KG1 (cell line): ENCODE measurements at places on chromosomes 16 and 17.

DNA sequence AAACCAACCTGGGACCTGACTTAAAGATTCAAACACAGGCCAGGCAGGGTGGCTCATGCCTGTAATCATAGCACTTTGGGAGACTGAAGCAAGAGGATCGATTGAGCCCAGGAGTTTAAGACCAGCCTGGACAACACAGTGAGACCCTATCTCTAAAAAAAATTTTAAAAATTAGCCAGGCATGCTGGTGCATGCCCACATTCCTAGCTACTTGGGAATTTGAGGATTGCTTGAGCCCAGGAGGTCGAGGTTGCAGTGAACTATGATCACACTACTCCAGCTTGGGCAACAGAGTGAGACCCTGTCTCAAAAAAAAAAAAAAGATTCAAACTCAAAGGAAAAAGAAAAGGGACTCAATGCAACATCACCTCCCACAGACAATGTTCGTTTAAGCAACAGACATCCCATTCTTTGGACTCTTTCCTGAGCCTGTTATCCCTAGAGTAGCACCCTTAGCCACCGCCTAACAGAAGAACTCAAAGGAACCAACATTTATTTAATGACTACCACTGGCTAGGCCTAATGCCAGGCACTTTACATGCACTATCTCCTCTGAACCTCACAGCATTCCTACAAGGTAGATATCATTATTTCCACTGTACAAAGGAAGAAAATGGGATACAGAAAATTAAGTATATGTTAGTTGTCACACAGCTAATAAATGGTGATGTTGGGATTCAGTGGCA, 12.7 kb downstream of the MYO18A start:
- DNase-seq = no peak

DNA sequence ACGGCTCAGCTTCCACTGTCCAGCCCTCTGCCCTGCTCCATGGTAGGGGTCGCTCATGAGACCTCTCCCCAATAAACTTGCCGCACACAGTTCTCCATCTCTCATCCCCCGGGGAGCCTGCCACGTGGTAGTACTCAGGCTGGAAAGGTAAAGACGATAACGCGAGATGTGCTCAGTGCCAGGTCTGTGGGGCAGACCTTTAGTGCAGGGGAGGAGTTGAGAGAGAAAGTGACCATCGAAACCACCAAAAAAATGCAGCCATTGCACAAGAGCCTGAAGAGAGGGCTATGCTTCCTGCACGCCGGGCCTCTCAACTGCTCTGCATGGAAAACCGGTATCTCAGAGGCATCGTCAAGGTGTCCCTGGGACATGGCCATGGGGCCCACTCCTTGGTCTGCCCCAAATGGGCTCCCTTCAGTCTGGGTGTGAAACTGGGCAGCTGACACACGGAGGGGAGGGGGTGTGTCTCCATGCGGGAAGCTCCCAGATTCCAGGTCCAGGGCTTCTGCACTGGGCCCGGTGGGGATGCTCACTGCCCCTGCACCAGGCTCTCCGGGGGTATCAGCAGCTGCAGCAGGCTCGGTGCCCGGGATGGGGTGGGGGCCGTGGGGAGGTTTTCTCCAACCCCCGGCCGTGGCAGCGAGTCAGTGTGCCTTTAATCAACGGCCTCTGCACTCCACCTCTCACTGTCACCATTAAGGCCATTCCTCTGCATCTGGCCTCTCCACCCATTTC, 4.7 kb upstream of the AANAT start:
- no peak for DNase-seq

- no peak for DNase-seq
These were observed 79.3 kb downstream of the PRKCB start for GRCh38 chr16:23914946-23915530.

- DNase-seq = no peak
These were observed 18.0 kb downstream of the HS3ST3B1 start for GRCh38 chr17:14318918-14319205.

DNA sequence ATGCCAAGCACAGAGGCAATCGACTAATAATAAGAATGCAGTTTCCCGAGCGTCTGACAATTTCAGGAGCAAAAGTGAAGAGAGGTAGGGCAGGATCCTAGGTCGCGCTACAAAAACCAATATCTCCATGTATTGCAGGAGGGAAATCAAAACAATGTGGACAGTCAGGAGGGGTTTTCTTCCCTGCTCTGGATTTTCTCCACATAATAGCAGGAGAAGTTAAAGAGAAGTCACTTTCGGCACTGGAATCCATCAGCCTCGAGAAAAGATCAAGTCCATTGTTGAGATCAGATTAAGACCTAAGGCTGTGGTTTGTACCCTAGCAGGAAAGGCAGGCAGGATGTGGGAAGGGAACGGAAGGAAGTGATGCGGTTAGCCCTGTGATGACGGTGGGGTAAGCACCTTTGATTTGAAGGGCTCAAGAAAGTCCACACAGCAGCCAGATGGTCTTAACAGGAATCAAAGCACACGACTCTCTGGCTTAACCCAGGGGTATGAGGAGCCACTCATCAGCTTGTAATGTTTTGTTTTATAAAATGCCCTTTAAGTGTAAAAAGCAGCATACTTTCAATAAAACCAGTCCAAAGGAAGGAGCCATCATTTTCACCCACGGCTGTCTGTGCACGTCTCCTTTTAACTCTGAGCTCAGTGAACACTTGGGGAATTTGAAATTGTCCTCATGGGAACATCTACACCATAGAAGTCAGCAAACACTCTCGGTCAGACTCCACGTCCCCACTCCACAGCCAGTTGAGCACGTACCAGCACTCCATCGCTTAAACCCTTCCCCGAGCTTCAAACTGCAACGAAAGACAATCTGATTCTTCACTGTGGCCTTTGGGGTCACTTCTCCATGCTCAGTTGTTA, 15.8 kb upstream of the AKTIP start:
- peak; percentile 59 for DNase-seq

- DNase-seq = no peak
These were observed 3.4 kb upstream of the GHDC start for GRCh38 chr17:42197564-42198156.

GRCh38 chr17:58267347-58268324, 13.1 kb downstream of the MPO start:
- no peak for DNase-seq

DNA sequence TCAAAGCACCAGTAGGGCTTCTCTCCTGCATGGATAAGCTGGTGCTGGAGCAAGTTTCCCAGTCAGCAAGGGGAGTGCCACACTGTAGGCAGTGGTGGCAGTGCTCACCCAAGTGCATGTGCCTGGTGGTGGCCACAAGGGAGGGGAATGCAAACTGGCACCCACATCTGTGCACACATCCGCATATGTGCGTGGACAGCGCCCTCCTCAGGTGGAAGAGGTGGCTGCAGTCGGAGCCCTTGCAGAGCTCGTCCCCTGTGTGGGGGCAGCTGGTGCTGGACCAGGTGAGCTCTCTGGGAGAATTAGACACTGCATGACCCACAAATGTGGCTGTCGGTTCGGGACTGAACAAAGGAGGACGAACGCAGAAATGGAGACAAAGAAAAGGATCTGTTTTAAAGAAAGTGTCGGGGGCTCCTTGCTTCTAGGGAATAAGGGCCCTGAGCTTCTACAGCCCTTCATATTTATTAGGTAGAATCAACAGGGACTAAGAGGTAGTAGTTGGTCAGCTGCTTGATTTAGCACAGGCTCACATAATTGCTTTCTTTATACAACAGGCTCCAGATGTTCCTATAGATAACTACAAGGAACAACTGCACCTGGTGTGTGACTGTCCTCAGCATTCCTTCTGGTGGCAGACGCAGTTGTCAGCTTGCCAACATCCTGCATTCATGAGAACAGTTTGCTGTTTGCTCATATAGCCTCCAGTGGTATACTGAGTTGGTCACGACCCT, 5.3 kb upstream of the ZNF689 start:
- no peak for DNase-seq

GRCh38 chr16:67517661-67518423, 10.8 kb upstream of the RIPOR1 start:
- DNase-seq = no peak

- no peak for DNase-seq
These were observed 35.2 kb upstream of the SDK2 start for GRCh38 chr17:73679476-73679875.

DNA sequence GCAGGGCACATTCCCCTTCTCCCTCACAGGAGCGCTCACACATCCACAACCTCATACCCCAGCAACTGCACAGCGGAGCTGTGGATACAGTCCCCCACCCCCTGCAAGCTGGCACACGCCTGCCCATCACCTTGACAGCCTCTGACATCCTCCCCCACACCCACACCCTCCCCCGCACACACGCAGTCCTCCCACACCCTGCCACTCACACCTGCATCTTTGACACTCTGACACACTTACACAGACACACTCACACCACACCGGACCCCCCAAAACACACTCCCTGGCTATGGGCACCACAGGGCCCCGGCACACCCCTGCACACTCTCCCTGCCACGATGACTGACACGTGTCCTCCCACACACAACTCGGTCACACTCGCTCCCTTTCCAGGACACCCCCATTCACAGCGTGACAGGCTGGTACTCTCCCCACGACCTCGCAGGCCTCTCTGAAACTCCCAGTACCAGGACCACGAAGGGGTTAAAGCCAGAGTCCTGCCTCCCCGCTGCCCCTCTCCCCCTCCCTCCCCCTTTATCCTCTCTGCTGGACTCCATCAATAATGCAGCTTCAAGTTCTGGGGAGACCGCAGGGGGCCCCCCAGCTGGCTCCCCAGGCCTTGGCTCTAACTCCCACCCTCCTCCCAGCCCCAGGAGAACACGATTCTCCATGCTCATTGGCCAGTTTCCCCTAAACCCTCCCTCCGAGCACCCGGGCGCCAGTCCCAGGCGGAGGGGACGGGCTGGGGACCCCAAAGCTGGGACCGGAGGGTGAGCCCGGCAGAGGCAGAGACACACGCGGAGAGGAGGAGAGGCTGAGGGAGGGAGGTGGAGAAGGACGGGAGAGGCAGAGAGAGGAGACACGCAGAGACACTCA, at the start of gene PPP1R1B:
PPP1R1B (plus strand) TSS at position 782 of the 876 bp plus-strand sequence. CDS start 441 bp downstream, outside the sequence.
- no peak for DNase-seq

- DNase-seq = no peak
These were observed 3.2 kb upstream of the SLC47A2 start for GRCh38 chr17:19719355-19720209.

DNA sequence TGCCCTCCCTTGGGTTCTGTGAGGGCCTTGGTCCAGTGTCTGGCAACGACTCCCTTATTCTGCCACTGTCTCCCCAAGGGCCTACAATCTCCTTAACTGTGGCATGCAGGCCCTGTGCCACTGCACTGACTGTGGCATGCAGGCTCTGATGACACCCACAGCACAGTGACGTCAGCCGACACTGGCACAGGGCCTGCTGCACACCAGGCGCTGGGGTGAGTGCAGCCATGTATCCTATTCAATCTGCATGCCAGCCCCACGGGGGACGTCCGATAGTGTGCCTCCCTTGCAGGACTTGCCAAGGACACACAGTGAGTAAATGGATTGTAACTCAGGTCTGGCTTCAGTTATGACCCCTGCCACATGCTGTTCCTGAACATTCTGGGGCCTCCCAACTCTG, 39.8 kb upstream of the RASD1 start:
- no peak for DNase-seq

GRCh38 chr17:77423589-77424451, 283.1 kb downstream of the SEC14L1 start:
- DNase-seq = no peak

DNA sequence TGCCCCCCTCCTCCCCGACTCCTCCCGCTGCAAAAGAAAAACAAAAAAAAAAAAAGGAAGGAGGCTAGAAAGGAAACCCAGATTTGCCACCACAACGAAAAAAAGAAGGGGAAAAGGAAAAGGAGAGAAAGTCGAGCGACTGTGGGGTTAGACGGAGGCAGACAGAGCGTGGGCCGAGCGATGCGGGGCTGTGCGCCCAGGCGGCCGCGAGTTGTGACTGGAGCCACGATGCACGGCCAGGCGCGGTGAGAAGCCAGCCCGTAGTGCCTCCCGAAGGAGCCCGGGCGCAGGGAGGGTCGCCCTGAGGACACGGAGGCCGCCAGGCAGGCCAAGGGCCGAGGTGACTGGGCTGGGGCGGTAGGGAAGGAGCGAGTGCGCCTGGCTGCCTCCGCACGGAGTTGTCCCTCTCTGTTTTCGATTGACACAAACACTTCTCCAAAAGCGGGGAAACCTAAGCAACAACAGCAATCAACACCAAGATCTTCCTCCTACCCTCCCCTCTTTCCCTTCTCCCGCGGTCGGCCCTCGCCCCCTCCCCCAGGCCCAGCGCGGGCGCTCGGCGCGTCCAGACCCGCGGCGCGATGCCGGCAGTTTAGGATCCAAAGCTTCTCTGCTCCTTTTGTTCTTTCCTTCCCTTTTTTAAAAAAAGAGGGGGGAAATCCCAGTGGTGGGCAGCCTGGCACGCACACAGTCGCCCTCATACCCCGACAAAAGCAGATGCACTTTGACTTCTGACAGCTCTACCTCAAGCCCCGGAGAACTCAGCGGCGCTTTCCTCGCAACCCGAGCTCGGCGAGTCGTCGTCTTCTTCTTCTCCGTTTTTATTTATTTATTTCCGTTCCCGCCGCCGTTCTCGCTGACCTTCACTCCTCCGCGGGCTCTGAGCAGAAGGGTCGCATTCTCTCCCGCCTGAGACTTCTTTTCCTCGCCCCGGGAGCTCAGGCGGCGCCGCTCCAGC, at the start of gene LHX1:
LHX1 (plus strand) TSS at position 475 of the 958 bp plus-strand sequence. CDS start 723 bp downstream, outside the sequence.
- DNase-seq = no peak

DNA sequence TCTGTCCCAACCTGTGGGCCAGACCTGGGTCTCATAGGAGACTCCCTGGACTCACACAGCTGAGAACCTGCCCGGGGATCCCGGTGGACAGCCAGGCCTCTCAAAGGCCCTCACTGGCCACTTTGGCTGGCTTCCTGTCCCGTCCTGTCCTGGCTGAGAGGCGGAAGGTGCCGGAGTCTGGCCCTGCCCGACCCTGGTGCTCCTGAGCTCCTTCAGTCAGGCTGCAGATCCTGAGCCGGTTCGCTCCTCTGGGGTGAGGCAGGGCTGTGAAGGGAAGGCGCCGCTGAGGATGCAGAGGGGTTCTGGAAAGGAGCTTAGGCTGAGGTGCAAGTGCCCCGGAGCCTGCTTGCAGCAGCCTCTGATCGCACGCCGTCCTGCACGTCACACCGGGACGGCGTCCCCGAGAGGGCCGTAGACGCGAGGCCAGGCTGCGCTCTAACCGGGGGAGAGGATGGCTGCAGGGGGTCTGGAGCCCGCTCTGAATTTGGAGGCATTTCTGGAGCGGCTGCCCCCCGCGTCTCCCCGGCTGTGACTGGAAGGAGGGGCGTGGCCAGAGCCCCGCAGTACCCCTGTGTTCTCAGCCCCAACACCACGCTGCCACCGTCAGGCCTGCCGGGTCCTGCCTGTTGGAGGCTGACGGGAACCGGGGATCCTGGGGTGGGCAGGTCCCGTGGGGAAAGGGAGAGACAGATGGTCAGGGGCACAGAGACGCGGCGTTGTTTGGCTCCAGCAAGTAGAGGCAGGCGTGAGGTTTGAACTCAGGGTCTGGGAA, 4.1 kb downstream of the HGS start:
- DNase-seq = no peak

DNA sequence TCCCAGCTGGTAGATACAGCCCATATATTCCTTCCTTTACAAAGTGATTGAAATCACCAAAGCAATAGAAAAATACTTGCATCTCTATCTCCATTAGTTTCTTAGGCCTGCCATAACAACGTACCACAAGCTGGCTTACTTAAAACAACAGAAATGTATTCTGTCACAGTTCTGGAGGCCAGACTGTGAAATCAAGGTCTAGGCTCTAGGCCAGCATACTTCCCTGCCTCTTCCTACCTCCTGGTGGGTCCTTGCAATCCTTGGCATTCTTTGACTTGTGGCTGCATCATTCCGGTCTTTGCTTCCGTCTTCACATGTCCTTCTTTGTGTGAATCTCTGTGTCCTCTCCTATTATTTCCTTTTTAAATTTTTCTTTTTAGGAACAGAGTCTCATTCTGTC, 62.5 kb downstream of the ERCC4 start:
- DNase-seq = no peak

- no peak for DNase-seq
These were observed 34.6 kb upstream of the PVALEF start for GRCh38 chr17:81130385-81131361.
